Ascending aorta (tissue), 2 donors: ENCODE measurements at places on chromosomes 16 and 17. TPM values are rescaled to one million over a fixed set of nuclear protein-coding genes. Genes with fewer than 3 reads are reported as not detected.
A peak's percentile ranks its signal among the peaks of the same experiment; 100 is the strongest.

The TP53I13 gene
- total RNA-seq = 93.7 TPM

The CACNG3 gene
- total RNA-seq = not detected

The FLYWCH2 gene
- total RNA-seq = 109 TPM

The B4GALNT2 gene
- not detected for total RNA-seq

DNA sequence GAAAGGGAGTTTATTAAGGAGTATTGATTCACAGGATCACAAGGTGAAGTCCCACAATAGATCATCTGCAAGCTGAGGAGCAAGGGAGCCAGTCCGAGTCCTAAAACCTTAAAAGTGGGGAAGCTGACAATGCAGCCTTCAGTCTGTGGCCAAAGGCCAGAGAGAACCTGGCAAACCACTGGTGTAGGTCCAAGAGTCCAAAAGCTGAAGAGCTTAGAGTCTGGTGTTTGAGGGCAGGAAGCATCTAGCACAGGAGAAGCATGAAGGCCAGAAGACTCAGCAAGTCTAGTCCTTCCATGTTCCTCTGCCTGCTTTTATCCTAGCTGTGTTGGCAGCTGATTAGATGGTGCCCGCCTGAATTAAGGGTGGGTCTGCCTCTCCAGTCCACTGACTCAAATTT is 193.0 kb downstream of the KIF2B start:
- no peak for DNase-seq

DNA sequence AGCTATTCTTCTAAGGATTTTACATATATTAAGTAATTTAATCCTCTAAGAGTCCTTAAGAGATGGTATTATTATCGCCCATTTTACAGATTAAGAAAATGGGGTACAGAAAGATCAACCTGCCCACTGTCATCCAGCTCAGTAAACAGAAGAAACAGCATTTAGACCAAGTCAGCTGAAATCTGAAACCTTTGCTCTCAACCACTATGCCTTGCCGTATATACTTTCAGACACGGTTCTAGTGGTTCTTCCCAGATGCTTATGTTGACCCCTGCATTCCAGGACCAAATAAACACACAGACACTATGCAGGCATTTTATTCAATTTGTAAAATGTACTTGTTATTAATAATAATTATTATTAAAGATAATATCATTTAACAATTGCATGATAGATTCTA is 854.8 kb downstream of the KCNJ2 start:
- no peak for DNase-seq

GRCh38 chr16:79417601-79418008 is 182.9 kb downstream of the MAF start:
- no peak for DNase-seq

DNA sequence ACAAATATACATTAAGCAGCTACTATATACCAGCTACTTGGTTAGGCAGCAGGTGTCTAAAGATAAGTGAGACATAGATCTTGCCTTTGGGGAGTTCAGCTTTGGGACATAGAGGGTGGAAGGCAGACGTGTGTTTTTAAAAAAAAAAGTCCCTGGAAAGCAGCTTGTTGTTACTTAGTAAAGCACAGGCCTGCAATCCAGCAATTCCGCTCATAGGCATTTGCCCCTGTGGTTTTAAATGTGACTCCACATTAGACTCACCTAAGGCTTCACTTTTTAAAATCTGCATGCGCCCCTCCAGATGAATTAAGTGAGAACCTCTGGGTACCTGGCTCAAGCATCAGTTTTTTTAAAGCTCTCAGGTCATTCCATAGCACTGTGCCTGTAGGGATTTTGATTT is 7.2 kb upstream of the MLYCD start:
- no peak for DNase-seq

DNA sequence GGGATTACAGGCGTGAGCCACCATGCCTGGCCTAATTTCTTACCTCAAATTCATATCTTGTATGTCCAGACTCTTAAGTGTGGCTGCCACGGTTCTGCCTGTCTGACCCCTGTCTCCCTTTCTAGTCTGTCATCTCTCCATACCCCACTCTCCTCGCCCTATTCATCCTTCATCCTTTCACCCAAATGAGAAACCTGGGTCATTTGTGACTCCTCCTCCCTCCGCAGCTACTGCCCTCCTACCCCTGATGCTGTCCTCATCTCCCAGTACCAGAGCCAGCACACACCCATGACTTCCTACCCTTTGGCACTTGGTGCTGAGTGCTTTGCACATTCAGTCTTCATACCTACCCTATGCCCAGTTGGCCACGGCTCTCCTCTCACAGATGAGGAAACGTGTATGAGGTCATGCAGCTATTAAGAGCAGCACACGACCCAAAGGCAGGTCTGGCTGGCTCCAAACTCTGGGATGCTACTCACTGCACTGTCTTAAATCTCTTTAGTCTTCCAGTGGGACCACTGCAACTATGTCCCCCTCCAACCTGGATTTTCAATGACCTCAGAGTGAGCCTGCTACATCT is 1.6 kb downstream of the SPATA32 start:
- DNase-seq = no peak

DNA sequence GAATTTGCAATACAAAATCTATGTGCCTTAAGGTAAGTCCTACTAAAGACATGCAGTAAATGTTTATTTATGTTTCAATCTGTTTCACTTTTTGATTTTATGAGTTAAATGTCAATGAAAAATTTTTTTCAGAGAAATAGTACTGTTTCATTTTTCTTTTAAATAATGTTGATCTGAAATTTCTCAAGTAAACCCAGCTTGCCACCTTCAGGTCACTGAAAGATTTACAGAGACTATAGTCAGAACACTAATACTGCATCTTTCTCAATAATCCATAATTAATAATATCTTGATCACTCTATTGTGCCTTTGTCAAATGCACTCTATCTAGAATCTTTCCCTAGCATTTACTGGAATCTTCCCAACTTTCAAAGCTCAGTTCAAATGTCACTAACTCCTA is 6.5 kb upstream of the DHX40 start:
- DNase-seq = no peak

- DNase-seq = peak; percentile 67
These were observed 2.2 kb upstream of the LIMD2 start for GRCh38 chr17:63701868-63702720.

- no peak for DNase-seq
These were observed 8.8 kb downstream of the TANC2 start for GRCh38 chr17:62974788-62975187.

DNA sequence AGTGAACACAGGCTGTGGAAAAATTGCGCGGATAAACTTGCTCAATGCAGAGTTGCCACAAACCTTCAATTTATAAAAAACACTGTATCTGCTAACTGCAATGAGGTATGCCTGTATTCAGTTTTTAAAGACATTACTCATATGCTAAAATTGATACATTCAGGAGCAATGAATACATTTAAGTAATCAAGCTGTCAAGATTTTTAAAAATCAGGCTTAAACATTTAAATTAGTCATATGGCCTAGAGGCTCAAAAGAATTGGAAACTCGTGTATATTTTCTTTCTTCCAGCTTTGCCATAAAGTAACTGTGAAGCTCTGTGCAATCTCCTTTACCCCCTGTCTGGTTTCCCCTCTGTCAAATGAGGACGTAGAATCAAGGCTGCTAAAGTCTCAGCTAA is 4.1 kb downstream of the SYNRG start:
- DNase-seq = no peak

- no peak for DNase-seq
These were observed 616.9 kb upstream of the SOX9 start for GRCh38 chr17:71503710-71504465.

DNA sequence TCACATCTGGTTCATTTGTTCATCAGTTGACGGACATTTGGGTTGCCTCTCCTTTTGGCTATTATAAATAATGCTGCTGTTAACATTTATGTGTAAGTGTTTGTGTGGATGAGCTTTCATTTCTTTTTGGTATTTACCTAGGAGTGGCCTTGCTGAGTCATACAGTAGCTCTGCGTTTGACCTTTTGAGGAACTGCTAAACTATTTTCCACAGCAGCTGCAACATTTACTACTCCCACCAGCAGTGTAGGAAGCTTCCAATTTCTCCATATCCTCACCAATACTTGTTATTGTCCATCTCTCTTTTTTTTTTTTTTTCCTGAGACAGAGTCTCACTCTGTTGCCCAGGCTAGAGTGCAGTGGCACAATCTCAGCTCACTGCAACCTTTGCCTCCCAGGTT is 20.7 kb upstream of the PLCG2 start:
- DNase-seq = no peak
